Renal cortical epithelial cell (primary cell): ENCODE measurements at places on chromosomes 7 and 10. TPM values are rescaled to one million over a fixed set of nuclear protein-coding genes. Genes with fewer than 3 reads are reported as not detected.

ECHDC3 gene
- 14.9 and 19.0 TPM in 2 replicates for total RNA-seq

DNA sequence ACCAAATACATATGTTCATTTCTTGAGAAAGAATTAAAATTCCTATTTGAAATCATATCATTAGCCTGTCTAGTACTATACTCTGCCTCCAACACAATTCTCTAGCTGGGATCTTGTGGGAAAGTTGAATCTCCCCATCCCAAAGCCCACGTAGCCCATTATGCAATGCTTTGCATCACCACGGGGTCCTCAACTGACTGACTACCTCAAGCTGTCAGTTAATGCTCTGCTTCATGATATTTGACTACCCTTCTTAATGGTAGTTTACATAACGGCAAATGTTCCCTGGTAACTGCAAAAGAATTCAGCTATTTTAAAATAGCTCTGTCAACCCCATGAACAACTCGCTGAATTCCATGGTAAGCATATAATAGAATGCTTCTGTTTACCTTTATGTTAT lies 23.3 kb upstream of the PALS2 start:
- DNase-seq: no peak

DLD gene
- 88.6 and 155 TPM in 2 replicates for total RNA-seq

COA1 gene
- total RNA-seq: 43.7 and 56.1 TPM in 2 replicates

GRCh38 chr7:144528536-144529045 lies 125.1 kb upstream of the NOBOX start:
- peak; percentile 34 for DNase-seq

DNA sequence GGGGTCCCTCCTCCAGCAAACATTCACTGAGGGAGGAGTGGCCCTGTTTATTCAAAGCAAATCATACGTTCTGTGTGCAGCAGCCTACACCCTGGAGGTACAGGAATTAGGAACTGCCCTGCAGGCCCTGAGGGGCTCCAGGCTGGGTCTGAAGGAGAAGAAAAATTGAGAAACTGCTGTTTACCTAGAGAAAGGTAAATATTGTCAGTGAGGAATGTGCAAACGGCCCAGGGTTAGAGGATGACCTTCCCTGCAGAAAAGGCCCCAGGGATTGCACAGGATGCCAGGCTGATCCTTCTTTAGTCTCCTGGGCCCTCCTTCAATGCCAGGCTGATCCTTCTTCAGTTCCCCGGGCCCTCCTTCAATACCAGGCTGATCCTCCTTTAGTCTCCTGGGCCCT lies 5.7 kb downstream of the CALML5 start:
- DNase-seq: no peak

DNA sequence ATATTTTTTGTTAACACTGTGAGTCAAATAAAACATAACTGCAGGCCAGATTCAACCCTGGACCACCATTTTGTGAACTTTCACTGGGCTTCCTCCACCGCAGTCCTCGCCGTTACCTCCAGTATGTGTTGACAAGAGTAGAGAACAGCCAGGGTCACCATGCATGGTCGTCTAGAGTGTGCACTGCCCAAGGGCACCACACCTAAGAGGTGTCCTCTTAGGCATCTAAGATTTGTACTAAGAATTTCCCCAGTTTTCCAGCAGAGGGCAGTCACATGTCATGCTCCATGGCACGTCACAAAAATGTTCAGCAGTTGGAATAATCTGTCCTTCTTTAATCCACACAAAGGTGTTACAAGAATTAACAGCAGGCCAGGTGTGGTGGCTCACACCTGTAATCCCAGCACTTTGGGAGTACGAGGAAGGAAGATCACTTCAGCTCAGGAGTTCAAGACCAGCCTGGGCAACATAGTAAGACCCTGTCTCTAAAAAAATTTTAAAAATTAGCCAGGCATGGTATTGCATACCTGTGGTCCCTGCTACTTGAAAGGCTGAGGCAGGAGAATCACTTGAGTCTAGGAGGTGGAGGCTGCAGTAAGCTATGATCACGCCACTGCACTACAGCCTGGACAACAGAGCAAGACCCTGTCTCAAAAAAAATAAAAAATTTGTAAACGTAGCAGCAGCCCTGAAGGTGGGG lies 71.2 kb upstream of the FOXK1 start:
- peak; percentile 74 for DNase-seq

GRCh38 chr10:78475437-78475836 lies 441.8 kb downstream of the RPS24 start:
- no peak for DNase-seq

CLRN3 gene
- total RNA-seq: 0.65 TPM in 1 of 2 replicates, not detected in the other

PSD gene
- total RNA-seq: 0.17 and 3.5 TPM in 2 replicates

- no peak for DNase-seq
Observed at GRCh38 chr10:52378124-52378523, 64.0 kb downstream of the DKK1 start.

AOC1 gene
- 6.1 and 6.4 TPM in 2 replicates for total RNA-seq

OR2A12 gene
- total RNA-seq: not detected in 2 replicates

DNA sequence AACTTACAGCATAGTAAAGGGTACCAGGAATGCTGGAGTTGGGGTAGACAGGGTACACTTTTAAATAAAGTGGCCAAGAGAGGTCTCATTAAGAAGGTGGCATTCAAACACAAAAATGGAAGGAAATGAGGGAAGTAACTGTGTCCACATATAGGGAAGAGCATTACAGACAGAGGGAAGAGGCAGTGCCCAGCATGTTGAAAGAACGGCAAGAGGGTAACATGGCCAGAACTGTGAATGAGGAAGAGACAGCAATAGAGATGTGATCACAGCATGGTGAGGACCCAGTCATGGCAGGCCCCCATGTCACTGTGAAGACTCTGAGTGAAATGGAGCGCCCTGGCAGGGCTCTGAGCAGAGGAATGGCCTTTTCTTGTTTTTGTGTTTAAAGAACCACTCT lies 35.1 kb upstream of the ZNRF2 start:
- no peak for DNase-seq

DNA sequence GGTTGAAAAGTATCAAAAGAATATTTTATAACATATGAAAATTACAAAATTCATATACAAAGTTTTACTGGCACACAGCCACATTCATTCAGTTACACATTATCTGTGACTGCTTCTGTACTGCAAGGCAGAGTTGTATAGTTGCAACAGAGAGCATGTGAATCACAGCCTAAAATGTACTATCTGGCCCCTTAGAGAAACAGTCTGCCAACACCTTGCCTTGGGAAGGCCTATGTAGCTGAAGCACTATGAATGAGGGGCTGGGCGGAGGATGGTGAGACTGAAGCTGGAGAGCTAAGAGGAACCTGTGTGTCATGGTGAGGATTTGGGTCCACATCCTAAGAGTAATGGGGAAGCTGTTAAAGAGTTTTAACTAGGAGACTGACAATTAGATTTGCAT lies 35.7 kb downstream of the PDZD8 start:
- peak; percentile 55 for DNase-seq

DNA sequence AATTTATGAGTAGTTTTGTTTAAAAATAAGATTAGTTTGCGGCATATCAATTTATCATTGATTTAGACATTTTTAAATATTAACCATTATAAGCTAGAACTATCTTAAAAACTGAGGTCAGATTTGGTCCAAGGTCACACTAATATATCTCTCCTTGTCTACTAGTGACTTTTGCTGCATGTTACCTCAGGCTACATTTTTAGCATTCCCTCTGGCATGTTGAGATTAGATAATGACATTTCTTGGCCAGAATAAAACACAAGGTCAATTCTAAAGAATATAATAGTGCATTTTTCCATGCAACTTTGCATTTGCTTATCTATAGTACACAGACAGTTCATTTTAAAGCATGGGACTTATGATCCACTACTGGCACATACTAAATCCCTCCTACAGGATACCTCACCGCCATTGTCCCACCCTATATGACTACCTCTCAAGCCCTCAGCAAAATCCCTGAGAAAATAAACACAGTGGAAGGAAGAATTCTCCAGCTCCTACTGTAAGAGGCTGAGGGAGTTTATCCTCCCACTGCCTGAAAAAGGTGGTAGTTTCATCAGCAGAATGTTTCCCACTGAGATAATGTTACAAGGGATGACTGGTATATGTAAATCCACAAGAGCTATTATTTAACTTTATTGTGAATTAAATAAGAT lies 816.4 kb downstream of the GRM8 start:
- DNase-seq: no peak

LGI1 gene
- not detected in 2 replicates for total RNA-seq

NUTM2A gene
- total RNA-seq: 0.35 and 1.5 TPM in 2 replicates

GRCh38 chr10:59877191-59877671 lies 29.1 kb downstream of the CCDC6 start:
- DNase-seq: no peak

GRCh38 chr7:14759785-14760184 lies 142.8 kb downstream of the DGKB start:
- no peak for DNase-seq

GRCh38 chr7:27110186-27111031 lies 7.9 kb upstream of the HOXA2 start:
- DNase-seq: peak; percentile 91

GRCh38 chr10:116186273-116186672 lies 86.7 kb downstream of the GFRA1 start:
- no peak for DNase-seq
